ENCODE measurements at places on chromosomes 2 and 18.

DNA sequence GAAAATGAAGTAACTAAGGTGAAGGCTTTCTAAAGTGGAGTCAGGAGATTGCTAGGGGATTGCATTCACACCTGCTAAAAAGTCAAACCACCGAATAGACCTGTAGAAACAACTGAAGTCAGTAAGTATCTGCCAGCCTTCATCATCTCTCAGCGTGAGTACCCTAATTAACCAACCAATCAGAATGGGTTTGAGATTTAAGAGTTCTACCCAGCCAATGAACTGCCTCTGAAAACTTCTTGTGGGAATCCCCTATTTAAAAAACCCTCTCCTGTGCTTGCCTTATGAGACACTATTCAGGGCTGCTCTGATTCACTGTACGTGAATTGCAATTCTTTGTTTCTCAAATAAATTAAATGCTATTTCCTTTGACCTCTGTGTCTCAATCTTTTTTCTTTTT is 3.4 kb upstream of the FAM161A start:
- no peak for DNase-seq

DNA sequence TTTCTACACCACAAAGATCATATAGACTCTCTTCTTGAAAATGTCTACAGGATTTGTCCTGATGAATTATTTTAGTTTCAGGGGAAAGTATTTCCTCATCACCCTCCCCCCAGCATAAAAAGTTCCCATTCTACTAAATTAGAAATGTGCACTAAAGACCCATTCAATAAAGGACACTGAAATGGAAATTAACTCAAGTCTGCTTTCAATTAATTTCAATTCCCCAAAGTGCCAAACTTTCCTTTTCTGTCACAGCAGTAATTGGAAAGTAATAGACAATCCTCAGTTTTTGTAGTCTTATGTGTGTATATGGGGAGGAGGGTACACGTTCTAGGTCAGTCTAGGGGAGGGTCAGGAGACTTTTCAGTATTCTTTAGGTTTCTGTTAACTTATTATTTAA is 21.5 kb downstream of the ARHGEF33 start:
- no peak for DNase-seq

DNA sequence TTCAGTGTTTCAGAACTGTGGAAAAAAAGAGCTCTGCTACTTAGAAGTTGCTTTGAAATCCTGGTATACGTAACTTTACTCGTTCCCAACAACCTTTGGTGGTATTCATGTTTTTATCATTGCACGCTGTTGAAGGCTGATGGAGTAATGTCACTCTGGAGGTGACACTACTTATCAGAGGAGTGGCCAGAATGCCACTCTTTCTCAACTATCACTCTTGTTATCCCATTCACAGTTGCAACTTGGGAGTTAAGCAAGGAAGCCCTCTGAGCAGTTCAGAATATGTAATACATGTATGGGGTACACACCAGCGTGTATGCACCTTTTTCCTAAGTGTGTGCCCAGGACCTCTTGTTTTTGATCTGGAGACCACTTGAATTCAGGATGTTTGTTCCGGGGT is 53.6 kb downstream of the TANC1 start:
- DNase-seq: no peak

- no peak for DNase-seq
Measured at GRCh38 chr2:54067851-54068375, 47.5 kb upstream of the ACYP2 start.

- DNase-seq: no peak
Measured at GRCh38 chr2:239429473-239430350, 28.9 kb upstream of the HDAC4 start.

DNA sequence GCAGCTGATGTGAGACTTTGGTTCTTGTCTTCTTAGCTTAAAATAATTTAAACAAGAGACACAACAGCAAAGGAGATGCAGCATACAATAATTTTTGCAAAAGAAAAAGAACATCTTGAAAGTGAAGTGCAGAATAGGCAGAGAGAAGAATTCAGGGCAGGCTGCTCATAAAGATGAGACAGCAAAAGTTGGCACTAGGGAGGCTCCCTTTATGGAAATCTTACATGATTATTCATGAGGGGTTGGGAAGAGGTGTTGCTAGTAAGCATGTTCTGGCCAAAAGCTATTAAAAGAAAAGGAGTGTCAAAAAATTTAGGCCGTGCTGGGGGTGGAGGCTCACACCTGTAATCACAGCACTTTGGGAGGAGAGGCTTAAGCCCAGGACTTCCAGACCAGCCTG is 4.2 kb upstream of the ALPP start:
- DNase-seq: no peak

- no peak for DNase-seq
Measured at GRCh38 chr2:101135412-101136296, 15.5 kb downstream of the TBC1D8 start.

GRCh38 chr2:198692907-198693510 is 764.7 kb downstream of the SATB2 start:
- DNase-seq: no peak

GRCh38 chr2:199288424-199288823 is 169.3 kb downstream of the SATB2 start:
- DNase-seq: no peak

DNA sequence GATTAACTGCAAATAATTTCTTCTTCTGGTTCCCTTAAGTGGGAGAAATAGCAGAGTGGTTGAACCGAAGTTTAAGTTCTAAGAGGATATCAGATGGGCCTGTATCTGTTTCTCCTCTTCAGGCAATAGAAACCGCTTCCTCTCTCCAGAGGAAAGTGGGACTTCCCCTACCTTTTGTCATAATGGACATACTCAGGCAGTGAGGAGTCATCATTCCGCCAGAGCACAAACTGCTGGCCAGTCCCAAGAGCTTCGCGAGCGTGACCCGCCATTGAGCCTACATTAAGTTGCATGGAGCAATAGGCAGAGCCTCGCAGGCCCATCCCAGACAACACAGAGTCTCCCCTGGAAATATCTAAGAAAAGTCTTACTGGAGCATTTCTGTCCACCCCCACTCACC is 158.9 kb downstream of the LDLRAD4 start:
- DNase-seq: no peak

DNA sequence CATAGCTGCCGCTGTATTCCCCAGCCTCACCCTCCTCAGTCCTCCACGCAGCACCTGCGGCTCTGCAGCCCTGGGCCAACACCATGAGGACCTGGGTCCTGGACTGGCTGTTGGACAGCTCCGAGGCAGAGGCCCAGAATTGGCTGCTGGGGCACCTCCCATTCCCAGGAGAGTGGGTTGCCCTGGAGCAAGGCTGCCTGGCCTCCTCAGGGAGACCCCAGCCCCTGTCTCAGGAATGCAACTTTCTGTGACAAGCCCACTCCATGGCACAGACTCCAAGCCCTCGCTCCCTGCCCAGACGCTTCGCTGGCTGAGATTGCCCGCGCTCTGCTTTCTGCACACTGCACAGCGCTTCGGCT is 33.0 kb downstream of the CYP26B1 start:
- no peak for DNase-seq

DNA sequence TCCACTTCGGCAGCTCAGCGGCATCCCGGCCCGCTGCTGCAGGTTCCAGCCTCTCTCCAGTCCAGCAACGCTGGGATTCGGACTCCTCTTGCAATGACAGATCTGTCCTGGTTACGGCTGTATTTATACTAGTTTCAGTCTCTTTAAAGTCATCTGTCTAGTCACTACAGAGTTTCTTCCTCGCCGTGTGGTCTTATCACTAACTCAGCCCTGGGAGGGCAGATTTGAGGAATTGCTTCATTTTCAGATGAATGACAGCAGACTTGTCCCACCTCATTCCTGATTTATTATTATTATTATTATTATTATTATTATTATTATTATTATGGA is 2.2 kb downstream of the KLHL29 start:
- no peak for DNase-seq

GRCh38 chr18:57819119-57819518 is 16.0 kb upstream of the ATP8B1 start:
- no peak for DNase-seq

DNA sequence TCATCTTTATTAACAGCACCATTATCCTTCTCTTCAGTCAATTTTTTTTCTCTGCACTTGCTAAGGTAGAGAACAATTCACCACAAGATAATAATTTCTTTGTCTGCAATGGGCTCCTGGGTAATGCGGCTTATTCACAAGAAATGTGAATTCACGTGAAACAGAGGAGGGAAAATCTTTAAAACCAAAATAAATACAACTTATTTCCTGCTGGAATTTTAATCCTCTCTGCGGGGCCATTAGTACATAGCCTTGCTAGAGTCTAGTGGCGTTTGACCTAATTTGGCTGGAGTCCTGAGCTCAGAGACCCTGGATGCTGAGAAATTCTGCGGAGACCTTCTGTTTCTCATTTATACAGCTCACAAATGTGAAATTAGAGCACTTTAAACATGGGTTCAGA is 319.3 kb upstream of the MMADHC start:
- DNase-seq: no peak

DNA sequence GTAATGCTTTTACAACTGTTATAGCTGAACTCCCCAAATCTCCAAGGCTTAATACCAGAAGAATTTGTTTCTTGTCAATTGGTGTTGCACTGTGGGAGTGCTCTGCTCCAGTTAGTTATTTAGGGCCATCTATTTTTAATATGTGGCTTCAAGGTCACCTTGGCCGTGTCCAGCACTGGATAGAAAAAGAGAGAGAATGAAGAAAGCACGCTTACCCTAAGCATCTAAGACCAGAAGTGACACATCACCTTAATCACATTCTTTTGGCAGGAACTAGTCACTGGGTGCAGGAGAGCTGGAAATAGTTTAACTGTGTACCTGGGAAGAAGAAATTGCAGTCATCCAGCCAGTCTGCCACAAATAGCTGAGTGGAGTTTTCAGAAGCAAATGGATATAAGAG is 78.8 kb downstream of the VWC2L start:
- no peak for DNase-seq

- DNase-seq: no peak
Measured at GRCh38 chr2:164669291-164669690, 48.0 kb upstream of the GRB14 start.

DNA sequence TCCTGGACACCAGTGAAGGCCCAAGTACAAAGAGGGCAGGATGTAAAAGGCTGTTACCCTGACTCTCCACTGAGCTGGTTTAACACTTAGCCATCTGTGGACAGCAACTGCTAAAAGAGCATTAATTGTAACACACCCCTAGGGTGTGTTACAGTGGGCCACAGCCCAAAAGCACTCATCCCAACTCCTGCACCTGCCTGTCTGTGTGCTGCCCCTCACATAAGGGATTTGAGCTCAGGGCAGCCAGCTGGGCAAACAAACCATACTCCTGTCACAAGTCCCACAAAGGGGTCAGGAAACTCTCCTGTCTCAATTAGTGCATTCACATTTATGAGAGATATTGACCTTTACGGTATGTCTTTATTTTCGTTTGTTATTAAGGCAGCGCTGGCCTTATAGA is 833.1 kb upstream of the NXPH2 start:
- DNase-seq: no peak

DNA sequence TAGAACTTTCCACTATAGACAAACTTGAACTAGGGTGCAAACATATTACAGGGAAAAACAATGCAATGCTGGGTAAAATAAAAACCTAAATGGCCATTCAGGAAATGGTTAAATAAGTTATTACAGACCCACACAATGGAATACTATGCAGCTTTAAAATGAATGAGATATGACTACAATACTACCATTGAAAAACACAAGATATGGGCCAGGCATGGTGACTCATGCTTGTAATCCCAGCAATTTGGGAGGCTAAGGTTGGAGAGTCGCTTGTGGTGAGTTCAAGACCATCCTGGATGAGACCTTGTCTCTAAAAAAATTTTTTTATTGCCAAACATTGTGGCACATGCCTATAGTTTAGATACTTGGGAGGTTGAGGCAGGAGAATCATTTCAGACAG is 6.8 kb downstream of the PECR start:
- no peak for DNase-seq

DNA sequence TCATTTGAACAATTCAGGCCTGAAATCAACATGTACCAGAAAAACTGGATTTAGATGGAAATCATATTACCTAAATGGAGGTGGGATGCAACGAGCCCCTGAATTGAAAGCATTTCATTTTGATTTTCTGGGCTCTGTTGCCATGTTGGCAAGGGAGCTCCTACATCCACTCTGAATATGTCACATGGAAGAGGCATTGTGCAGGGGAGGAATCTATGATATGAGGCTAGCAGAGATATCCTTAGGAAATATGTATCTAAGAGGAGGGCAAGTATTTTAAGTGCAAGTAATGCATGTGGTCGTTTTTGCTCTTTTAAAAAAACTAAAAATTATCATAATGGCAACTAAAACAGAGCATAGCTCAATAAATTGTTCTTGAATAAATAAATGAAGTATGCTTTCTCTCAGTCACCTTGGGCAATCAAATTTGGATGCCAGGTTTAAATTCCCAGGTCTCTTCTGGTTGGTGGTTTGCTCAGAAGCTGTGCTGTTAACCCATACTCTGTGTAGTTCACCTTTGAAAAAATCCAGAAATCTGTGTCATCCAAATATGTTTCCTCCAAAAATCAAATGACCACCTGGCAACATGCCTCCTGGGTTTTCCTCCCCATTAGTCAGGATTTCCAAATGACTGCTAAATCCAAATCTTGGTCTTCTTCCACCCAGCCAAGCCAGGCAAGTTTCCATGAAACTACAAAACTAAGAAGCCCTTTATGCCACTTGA is 6.5 kb upstream of the LGALSL start:
- no peak for DNase-seq

- DNase-seq: peak; percentile 70
Measured at GRCh38 chr2:96531872-96532505, 4.6 kb upstream of the ARID5A start.

DNA sequence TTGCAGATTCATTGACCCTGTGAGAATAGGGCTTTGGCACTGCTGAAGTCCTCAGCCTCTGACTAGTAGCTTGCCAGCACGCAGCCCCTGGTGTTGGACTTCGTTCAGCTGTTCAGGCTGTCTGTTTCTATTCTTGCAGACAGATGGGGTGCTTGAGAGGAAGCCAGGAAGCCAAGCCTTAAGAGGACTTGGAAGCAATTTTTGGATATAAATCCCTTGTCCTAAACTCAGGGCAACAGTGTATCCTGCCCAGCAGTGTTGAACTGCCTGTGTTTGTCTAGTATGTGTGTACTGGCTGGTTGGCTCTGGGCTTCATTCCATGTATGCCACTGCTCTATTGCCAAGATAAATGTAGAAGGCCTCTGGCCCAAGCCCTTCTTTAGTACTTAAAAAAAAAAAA is 108.6 kb downstream of the COMMD1 start:
- no peak for DNase-seq

GRCh38 chr2:99727199-99727598 is 237.4 kb upstream of the REV1 start:
- no peak for DNase-seq

GRCh38 chr2:102094917-102095316 is 47.6 kb upstream of the IL1R1 start:
- DNase-seq: no peak
